NCI-H187 treated with DMSO at 0.1 percent for 48 hours (cell line): ENCODE measurements at places on chromosomes 1 and 21.

- DNase-seq: no peak
These were observed 13.7 kb upstream of the IGFN1 start for GRCh38 chr1:201176940-201177339.

GRCh38 chr21:33943293-33943692, 27.7 kb upstream of the ATP5PO start:
- DNase-seq: peak; percentile 94

- DNase-seq: no peak
These were observed 15.6 kb upstream of the ATP1B1 start for GRCh38 chr1:169090900-169091311.

DNA sequence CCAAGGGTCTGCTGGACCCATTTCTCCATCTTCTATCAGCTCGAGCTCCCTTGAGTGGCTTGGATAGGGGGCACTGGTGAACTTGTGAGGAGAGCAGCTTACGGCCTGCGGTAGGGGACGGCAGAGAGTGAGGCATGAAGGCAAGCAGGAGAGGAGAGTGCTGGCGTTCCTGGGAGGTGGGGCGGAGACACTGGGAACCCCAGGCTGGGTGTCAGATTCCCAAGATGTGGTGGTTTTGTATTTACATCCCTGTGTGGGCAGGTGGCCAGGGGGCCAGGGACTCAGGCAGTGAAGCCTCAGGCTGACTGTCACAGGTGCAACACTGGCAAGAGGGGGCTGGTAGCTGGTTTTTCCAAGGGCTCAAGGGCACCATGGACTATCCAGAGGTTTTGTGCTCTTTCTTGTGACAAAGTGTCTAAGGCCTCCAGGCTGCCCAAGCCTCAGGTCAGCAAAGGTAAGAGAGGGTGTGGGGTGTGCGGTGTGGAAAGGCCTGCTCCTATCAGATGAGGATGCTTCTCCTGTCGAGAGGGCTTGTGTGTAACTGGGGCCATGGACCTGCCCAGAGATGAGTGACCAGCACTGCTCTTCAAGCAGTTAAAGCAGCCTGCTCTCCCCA, 45.1 kb upstream of the ROR1 start:
- DNase-seq: no peak

DNA sequence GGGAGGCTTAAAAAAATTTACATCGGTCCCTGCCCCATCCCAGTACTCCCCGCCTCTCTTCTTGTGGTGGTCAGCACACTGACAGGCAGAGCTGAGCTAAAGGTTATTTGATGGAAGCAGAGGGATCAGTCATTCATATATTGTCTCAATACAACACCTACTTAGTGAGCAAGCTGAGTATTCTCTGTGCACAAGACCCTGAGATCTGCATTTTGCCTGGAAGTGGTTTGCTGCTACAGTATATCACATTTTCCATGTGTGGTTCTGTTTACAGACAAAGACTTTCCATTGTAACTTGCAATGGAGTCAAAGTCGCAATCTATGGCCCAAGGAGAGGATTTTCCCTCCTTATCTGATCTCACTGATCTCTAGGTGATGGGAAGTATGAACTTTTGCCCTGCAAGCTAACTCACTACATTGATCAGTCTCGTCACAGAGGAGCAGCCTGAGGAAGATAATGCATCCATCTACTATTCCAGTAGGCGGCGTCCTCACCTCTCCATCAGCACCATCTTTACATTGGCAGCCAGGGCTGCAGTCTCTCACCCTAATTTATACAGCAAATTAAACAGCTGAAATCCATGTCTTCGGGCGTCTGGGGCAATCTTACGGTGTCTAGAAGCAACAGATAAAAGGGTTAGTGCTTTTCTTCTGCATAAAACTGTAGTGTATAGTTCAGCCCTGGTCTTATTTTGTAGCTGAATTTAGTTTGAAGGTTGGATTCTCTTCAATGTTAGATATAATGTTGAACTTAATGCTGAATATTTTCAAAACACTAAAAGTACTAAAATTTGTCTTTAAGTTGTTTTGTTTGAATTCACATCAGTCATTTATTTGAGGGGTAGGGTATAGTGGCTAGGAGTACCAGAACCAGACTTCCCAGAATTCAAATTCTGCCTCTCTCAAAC, 3.2 kb upstream of the TRAF5 start:
- DNase-seq: no peak

GRCh38 chr1:116380499-116381242, 7.6 kb downstream of the ATP1A1 start:
- DNase-seq: no peak

DNA sequence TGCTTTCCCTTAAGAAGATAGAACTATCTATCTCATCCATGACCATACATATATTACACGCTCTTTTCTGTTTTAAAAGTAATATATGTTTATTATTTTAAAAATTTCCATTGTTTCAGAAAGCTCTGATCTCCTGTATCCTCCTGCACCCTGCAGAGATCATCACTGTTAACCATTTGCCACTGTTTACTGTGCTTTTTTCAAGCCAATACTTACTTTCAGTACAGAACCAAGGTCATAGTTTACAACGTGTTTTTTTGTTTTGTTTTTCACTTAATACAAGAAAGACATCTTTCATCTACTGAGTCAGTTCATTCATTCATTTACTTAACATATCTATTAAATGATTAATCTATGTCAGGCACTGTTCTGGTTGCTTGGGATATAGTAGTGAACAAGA, 10.2 kb downstream of the SESN2 start:
- no peak for DNase-seq

DNA sequence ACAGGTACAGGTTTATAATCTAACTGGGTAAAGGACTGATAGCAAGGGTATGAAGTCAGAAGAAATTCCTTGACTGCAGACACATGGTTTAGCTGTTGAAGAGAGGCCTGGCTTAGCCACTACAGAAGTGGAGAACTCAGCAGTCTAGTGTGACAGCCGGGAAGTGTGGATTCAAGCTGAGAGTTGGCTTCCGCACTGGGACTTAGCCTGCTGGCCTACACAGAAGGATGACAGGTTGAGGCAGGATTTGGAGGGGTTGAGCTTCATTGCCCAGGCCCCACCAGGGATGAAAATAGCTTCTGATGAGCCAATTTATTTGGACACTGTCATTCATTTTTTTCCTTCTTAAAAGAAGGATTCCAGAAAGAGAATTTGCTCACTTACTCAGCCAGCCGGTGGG, 284.4 kb downstream of the PCP4 start:
- no peak for DNase-seq

DNA sequence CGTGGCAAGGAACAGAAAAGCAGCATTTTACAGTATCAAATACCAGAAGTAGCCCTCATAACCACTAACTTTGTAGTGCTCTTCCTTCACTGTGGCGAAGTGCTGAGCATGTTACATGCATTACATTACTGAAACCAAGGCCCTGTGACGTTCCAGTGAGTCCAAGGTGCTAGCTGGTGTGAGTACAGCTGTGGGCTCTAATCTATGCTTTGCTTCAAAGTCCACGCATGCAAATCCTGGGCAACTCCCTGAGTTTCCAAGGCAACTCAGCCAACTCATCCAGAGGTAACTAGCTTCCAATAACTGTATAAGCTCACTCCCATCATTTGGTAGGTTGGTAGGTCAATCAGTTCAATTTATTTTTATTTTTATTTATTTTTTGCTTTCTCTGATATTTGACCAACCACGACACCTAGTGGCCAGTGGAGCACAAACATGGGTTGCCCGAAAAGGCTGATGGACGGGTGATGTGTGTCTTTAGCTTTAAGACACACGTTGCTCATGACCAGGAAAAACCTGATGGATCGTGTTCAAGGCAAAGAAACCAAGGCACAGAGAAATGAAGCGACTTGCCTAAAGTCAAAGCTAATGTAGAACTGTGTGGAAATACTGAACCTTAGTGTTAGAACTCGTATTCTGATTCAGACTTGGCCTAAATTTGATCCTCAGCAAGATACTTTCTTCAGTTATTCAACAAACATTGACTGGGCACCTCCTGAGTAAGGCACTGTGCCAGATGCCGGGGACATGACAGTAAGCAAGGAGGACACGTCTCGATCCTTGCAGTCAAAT, 73.0 kb downstream of the GNG12 start:
- no peak for DNase-seq

DNA sequence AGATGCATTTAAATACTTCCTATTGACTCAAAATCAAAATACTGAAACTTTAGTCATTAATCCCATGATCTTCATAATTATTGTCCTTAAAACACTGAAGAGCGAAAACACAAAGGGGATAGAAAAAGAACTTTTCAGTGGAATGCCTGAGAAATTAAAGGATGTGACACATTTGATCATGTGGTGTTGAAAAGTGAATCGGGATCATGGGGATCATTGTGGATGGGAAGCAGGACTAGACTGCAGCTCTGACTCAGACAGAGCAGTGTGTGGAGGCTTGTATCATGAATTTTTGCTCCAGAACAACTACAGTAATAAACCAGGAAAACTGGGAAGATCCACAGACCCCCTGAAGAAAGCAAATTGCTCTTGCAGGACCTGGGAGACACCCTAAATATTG, 161.1 kb upstream of the CXADR start:
- no peak for DNase-seq

- no peak for DNase-seq
These were observed 353.5 kb downstream of the ST6GALNAC3 start for GRCh38 chr1:76428028-76428427.
